ENCODE measurements at places on chromosomes 4 and X.

- DNase-seq = no peak
These were observed 87.7 kb downstream of the CFAP47 start for GRCh38 chrX:36007207-36007606.

GRCh38 chr4:153393397-153393796 lies 48.9 kb downstream of the MND1 start:
- DNase-seq = no peak

DNA sequence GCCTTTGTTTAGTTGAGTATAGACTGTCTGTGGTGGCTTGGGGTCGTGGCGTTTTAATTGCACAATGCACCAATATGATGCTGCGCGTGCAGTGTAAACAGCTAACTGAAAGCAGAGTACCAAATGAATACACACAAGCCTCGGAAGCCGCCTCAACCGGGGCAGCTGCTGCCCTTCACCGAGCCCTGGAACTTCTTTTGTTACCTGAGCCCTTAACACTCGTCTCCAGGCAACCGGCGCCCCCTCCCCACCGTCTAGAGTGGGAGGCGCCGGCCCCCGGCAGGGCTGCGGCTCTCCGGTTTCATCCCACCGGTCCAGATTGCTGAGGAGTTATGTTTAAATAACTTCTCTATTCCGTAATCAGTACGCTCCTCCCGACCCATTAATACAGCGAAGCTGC lies 173.2 kb upstream of the TBL1X start:
- DNase-seq = peak; percentile 73

- DNase-seq = no peak
These were observed 169.8 kb downstream of the SCFD2 start for GRCh38 chr4:53195815-53196661.
